ENCODE measurements at places on chromosomes 3 and 15.

GRCh38 chr3:134624537-134625287, 26.1 kb downstream of the KY start:
- no peak for DNase-seq

DNA sequence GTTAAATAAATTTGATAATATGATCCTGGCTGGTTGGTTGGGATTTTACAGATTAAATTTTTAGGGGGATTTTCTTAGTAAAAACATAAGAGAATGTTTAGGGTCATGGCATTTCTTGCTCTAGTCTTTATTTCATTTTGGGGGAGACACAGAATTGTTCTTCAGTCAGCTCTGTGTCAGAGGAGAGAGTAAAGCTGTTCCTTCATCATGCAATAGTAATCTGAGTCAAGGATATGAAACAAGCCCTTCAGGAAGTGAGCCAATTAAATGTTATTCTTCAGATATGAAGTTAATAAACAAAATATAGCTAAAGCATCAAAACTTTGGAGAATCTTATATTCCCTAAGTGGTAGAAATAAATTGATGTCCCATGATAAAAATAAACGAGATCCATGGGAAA, 22.9 kb upstream of the SLC4A7 start:
- no peak for DNase-seq

GRCh38 chr3:66747696-66748095, 246.9 kb upstream of the LRIG1 start:
- DNase-seq = no peak

DNA sequence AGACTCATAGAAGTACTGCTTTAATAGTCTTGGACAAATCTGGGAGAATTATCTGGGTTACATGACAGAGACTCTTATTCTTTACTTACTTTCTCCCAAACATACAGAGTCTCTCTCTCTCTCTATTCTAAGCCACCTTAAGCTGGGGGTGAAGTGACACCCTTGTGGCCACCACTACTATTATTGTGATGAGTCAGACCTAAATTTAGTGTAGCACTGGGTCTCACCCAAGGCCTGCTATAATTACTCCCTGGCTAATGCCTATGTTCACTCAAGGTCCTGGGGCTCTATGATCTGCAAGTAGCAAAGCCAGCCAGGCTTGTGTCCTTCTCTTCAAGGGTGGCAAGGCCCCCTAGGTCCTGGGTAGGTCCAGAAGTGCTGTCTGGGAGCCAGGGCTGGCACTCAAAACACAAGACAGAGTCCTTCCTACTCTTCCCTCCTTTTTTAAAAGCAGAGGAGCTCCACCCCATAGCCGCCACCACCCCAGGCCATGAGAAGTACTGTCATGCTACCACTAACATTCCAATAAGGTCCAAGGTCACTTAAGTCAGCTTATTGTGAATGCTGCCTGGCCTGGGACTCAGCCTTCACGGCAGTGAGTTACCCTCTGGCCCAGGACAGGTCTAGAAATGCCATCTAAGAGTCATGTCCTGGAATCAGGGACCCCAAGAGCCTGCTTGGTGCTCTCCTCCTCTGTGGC, 183.6 kb downstream of the POLQ start:
- no peak for DNase-seq

- no peak for DNase-seq
Observed at GRCh38 chr3:58266577-58266976, 29.0 kb downstream of the ABHD6 start.

GRCh38 chr15:58931987-58932588, 1.4 kb downstream of the SLTM start:
- DNase-seq = no peak
